RPMI7951 (cell line): ENCODE measurements at places on chromosomes 2 and 18.
A peak's percentile ranks its signal among the peaks of the same experiment; 100 is the strongest.

DNA sequence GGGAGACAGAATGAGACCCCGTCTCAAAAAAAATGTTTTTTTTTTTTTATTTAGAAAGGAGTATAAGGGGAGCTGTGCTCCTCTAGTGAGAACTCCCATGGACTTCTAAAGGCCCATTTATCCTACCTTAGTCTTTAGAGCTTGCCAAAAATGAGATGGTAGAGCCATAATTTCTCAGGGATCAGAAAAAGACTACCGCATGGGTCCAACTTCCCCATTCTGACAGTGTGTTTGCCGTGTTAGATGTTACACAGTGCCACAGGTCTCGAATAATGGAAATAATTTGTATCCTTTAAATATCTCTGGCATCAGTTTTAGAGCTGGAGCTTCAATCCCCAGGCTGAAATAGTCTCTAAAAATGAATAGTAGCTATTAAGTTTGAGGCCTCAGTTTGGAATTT lies 6.0 kb upstream of the SLC39A10 start:
- no peak for DNase-seq

DNA sequence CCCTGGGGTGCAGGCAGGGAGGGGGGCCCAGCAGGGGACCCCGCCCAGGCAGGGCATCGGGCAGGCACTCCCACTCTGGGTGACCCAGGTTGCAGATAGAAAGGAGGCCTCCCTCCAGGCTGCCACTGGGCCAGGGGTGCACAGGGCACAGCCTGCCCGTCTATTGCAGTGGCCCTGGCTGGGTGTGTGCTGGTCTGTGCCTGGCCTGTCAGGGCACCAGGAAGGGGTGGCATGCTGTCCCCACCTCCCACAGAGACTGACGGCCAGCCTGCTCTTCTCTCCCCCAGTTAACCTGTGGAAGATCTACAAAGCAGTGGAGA lies 12.9 kb downstream of the ARID5A start:
- DNase-seq = no peak

- DNase-seq = no peak
Observed at GRCh38 chr2:12424809-12425208, 291.9 kb upstream of the TRIB2 start.

GRCh38 chr2:75807992-75808391 lies 97.3 kb upstream of the GCFC2 start:
- DNase-seq = no peak

GRCh38 chr2:104859291-104859765 lies 5.4 kb downstream of the POU3F3 start:
- DNase-seq = no peak

- DNase-seq = no peak
Observed at GRCh38 chr2:181738563-181738962, 58.2 kb upstream of the NEUROD1 start.

DNA sequence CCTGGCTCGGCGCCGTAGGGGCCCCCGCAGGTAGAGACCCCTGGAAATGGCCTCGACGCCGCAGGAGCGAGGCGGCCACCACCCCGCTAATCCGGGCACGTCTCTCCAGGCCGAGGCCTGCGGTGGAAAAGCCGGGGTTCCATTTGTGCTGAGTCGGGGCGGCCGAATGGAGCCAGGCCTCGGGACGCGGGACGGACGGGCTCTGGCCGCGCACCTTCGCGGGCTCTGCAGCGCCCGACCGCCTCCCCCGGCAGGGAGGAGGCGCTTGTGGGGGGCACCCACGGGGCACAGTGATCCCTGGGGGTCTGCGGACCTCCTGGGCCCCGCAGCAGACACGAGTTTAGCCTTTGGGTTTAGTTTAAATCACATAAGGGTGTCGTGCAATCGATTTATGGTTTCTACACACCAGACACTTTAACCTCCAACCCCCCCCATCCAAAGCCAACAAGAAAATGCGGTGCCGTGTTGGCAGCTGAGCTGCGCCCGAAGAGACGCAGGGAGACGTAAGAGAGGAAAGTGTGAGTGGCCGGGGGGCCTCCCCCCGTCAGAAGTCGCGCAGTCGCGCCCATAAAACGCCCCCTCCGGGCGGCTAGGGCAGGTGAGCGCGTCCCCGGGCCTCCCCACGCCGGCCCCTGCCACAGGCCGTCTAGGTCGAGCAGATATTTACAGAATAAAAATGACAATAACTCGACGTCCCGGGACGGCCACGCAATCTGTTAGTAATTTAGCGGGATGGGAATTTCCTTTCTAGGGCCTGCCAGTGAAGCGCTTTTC lies 1.0 kb upstream of the NFATC1 start:
- peak; percentile 32 for DNase-seq

DNA sequence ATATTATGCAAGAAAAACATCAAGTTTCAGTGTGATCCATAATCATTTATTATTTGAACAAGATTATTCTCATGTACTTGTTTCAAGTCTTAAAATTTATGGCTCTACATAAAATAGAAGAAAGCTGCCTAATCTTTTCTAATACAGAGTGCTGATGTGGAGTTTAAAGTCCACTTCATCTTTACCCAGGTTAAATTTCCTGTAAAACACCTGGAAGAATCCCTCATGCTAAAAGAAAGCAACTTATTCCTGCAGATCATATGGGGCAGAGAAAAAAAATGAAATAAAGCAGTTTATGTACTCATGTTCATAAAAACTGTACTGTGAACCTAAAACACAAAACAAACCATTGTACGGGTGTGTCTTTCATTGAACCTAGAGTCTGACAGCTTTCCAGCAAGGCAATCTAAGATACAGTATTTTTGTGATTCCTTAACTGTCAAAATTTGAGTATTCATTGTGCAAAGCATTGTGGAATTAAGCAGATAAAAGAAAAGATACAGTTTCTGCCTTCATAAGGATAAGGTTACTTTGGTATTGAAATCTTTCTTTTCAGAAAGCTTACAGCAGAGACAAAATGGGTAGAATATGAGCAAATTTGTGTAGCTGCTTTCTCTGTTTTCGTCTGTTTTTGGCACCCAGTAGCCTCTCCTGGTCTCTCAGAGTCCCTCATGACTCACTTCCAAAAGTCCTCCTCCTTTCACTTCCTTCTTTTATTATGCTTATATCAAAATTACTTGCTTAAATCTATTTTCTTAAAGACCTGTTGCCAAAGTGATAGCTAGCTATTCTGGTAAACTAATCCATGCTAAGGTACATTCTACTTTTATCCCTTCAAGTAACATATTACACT lies 26.9 kb upstream of the GLS start:
- DNase-seq = no peak

DNA sequence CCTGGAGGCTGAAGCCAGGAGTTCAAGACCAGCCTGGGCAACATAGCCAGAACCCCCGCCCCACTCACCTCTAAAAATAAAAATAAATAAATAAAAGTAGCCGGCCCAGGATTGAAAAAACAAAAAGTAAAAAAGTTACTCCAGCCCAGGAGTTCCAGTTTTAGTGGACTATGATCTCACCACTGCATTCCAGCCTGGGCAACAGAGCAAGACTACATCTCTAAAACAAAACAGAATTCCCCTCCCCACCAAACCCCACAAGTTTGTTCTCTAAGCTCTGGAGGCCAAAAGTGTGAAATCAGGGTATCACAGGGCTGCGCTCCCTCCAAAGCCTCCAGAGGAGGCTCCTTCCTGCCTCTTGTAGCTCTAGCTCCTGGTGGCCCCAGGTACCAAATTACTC lies 1.7 kb downstream of the D2HGDH start:
- no peak for DNase-seq

GRCh38 chr2:127479219-127479825 lies 47.0 kb downstream of the IWS1 start:
- peak; percentile 63 for DNase-seq

DNA sequence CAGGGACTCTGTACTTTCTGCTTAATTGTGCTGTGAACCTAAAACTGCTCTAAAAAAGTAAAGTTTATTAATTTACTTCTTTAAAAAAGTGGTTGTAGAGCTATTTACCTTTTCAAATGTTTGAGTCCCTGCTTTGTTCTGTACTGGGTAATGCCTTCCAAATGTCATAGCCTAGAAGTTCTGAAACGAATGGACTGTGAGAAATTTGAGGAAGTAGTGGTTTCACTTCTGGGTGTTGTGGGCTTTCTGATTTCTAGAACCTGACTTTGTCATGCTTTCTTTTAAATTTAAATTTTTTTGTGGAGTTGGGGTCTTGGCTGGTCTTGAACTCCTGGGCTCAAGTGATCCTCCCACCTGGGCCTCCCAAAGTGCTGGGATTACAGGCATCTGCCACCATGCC lies 44.6 kb downstream of the SMAD4 start:
- no peak for DNase-seq

DNA sequence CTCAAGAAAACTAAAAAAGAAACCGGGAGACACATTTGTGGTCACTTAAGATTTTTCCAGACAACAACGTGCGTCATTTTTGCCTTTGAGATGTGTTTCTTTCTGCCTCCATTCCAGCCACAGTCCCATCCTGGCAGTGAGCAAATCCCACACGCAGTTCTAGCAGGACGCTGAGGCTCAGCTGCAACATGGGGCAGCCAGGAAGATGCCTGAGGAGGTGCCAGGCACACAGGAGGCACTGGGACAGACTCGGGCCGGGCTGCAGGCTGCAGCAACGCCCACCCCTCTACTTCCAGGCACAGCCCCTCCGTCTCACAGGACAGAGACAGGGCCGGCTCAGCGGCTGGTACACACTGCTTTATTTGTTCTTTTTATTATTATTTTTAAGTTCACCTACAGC lies 13.1 kb downstream of the KLF11 start:
- DNase-seq = no peak

GRCh38 chr18:24456549-24456948 lies 3.9 kb upstream of the HRH4 start:
- DNase-seq = no peak

GRCh38 chr2:186783254-186783653 lies 65.7 kb downstream of the ZSWIM2 start:
- no peak for DNase-seq

DNA sequence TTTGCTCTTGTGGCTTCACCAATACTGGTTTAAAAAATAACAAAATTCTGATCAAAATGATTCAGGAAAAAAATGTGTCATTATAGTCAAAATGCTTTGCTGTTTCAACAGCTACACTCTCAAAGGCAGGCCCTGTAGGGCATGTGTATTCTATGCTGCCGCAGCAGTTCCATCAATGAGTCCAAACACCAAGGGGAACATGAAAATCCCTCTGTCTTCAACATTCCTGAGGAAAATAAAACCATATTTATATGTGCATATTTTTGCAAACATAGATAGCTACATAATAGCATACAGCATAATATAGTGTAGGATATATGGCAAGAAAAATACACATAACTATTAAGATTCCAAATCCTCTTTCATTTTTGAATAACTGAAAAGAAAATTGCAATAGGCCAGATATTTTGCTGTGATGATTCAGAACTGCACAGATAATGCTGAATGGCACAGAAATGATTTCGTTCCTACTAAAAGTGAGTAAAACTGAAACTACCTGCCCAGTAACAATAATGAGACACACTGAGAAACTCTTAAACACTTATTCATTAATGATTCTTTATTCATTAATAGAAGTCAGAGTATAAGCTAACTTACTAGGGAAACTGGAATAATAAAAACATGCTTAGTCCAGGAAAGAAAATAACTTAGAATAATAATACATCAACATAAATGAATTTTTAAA lies 343.8 kb downstream of the SUCLG1 start:
- no peak for DNase-seq

- DNase-seq = no peak
Observed at GRCh38 chr18:47726550-47726949, 203.9 kb downstream of the SMAD2 start.
